ENCODE measurements at places on chromosomes 16 and 17.

DNA sequence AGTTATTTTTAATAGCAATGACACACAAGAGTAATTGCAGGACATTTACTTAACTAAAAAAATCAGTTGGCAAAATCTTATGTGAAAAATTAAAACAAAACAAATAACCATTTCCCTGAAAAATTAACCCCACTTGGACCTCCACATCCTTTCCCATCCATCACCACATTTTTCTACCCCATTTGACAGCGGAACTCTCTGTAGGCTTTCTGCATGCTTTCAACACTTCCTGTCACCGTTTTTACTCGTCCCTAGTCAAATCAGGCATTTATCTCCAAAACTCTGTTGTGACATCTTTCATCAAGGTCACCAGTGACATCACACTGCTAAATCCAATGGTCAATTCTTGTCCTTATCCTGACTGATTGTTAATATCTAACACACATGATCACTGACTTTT is 27.5 kb downstream of the KCNJ16 start:
- DNase-seq = no peak
- H3K4me1 ChIP-seq = peaks cover 1% of the 10 kb centered on the region
- no peak overlapping the region for H3K4me3 ChIP-seq
- H3K27me3 ChIP-seq = no peaks in the 10 kb centered on the region
- H3K36me3 ChIP-seq = no peaks in the 10 kb centered on the region
- H3K27ac ChIP-seq = no peak overlapping the region

GRCh38 chr17:41962768-41963434 is 3.7 kb upstream of the CNP start:
- no peak overlapping the region for H3K4me3 ChIP-seq
- DNase-seq = peak; percentile 78
- H3K27me3 ChIP-seq = no peaks in the 10 kb centered on the region
- H3K4me1 ChIP-seq = peaks cover 7% of the 10 kb centered on the region
- H3K36me3 ChIP-seq = no peaks in the 10 kb centered on the region

- H3K4me3 ChIP-seq = no peak overlapping the region
- no peaks in the 10 kb centered on the region for H3K36me3 ChIP-seq
- no peaks in the 10 kb centered on the region for H3K27me3 ChIP-seq
- DNase-seq = peak; percentile 44
- H3K4me1 ChIP-seq = no peaks in the 10 kb centered on the region
Observed at GRCh38 chr17:35765086-35765710, 4.5 kb downstream of the C17orf50 start.

- no peaks in the 10 kb centered on the region for H3K36me3 ChIP-seq
- no peaks in the 10 kb centered on the region for H3K27me3 ChIP-seq
- H3K4me1 ChIP-seq = no peaks in the 10 kb centered on the region
- H3K27ac ChIP-seq = no peak overlapping the region
Observed at GRCh38 chr16:82824408-82824807, 197.6 kb downstream of the CDH13 start.

DNA sequence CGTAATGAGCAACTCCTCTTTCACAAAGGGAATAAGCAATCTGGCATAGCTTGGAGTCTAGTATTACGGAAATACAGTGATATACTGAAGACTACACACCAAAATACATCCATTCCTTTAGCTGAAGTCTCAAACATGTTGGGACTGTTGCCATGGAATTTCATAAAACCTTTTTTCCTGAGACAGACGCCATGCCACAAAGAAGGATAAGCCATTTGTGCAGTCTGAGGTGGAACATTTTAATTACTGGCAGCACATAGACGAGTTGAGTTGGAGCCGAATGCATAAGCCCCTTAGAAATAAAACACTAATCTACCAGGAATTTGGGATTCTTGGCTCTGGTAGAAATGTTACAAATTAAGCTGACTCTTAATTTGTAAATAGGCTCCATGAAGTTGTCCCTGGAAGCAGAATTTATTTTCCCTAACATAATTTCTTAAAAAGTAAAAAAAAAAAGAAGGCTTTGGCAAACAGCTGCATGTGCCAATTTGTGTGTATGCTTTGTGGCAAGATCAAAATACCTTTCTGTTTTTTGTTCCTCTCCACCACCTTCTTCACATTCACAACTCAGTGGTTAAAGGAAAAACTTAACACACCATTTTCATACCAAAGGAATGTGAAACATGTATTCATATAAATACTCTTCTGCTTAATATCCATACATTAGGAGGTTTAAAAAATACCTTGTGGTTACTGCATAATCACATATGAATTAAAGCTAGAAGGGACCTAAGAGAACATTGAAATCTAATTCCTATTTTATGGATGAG is 25.5 kb downstream of the GRB7 start:
- no peaks in the 10 kb centered on the region for H3K4me1 ChIP-seq
- no peak overlapping the region for H3K27ac ChIP-seq
- no peak overlapping the region for H3K4me3 ChIP-seq
- no peak for DNase-seq
- no peaks in the 10 kb centered on the region for H3K36me3 ChIP-seq

- no peak overlapping the region for H3K4me3 ChIP-seq
- peaks cover 2% of the 10 kb centered on the region for H3K4me1 ChIP-seq
- no peak overlapping the region for H3K27ac ChIP-seq
Observed at GRCh38 chr17:37447641-37448040, 41.0 kb downstream of the TADA2A start.

DNA sequence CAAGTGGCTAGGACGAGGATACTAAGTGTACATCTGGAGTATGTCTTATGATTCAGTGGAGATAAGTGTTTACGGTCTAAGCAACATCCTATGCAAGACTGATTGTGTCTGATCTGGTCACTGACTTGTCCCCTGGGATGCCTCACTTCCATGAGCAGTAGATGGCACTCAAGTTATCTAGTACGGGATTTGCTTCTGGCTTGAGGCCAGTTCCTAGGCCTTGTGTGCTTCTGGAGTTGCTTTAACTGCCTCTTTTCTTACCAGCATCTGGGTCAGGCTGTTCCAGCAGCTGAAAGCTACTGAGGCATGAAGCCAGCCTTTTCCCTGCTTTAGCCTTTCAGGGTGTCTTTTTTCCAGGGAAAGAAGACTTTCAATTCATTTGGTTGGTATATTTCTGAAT is 23.0 kb downstream of the SUPT6H start:
- H3K27me3 ChIP-seq = no peaks in the 10 kb centered on the region
- no peaks in the 10 kb centered on the region for H3K4me1 ChIP-seq
- H3K36me3 ChIP-seq = peaks cover 43% of the 10 kb centered on the region
- H3K4me3 ChIP-seq = no peak overlapping the region
- no peak overlapping the region for H3K27ac ChIP-seq

DNA sequence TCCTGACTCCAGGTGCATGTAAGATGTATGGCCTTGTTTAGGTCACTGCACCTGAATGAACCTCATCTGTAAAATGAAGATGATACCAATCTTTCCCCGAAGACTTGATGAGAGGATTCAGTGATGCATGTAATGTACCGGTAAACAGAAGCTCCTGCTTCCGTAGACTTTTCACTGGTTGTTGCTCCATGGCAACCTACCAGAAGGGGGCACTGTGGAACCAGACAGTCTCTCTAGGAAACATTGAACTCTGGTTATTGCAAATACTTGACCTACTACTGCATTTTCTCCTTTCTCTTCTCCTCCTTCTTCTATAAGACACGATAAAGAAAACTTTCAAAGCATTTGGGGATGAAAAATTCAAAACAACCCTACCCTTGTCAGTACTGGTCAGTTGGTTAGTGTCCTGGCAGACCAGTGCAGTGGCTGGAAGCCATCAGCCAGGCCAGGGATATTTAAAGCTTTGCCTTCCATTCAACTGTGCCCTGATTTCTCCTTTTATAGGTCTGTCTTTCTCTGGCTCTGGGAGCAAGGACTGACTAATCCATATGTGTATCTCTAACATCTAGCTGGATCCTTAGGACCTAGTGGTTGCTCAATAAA is 667.4 kb upstream of the SALL1 start:
- peak; percentile 70 for DNase-seq
- H3K27ac ChIP-seq = no peak overlapping the region
- no peak overlapping the region for H3K4me3 ChIP-seq
- no peaks in the 10 kb centered on the region for H3K36me3 ChIP-seq

DNA sequence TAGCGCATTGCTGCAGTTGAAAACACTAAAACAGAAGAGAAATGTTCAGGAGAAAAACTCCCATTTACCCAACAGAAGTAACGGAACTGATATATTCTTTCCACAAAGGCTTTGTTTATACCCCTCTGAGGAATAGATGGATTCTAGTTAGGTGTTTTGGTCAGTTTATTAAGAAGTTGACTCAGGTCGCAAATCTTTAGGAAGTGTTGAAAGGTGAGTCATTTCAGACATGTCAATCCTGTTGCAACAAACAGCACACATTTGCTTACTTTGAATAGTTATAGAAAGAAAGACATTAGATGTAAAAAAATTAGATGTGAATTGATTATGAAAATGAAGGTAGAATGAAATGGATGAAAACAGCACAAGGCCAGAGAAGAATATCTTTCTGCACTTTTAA is 941.0 kb downstream of the KCNJ2 start:
- H3K4me3 ChIP-seq = no peak overlapping the region
- peaks cover 2% of the 10 kb centered on the region for H3K4me1 ChIP-seq
- H3K27ac ChIP-seq = no peak overlapping the region
- H3K27me3 ChIP-seq = no peaks in the 10 kb centered on the region
- H3K36me3 ChIP-seq = no peaks in the 10 kb centered on the region
- DNase-seq = no peak
